H1 (cell line): ENCODE measurements at places on chromosomes 2 and 18.

GRCh38 chr2:95306336-95306895 lies 9.3 kb downstream of the KCNIP3 start:
- no peak overlapping the region for H3K27ac ChIP-seq
- no peaks in the 10 kb centered on the region for H3K4me1 ChIP-seq
- H3K36me3 ChIP-seq = no peaks in the 10 kb centered on the region
- DNase-seq = no peak
- H3K27me3 ChIP-seq = no peaks in the 10 kb centered on the region

- H3K27ac ChIP-seq = no peak overlapping the region
- peaks cover 66% of the 10 kb centered on the region for H3K36me3 ChIP-seq
- H3K4me1 ChIP-seq = no peaks in the 10 kb centered on the region
- no peak overlapping the region for H3K4me3 ChIP-seq
- DNase-seq = no peak
These were observed 87.8 kb upstream of the EML6 start for GRCh38 chr2:54635554-54636152.

- H3K36me3 ChIP-seq = no peaks in the 10 kb centered on the region; the same call in none of the 2 replicates
- H3K4me1 ChIP-seq = no peaks in the 10 kb centered on the region
- no peak for DNase-seq
These were observed 87.6 kb downstream of the RBBP8 start for GRCh38 chr18:23020555-23021294.

- H3K4me3 ChIP-seq = no peak overlapping the region
- H3K27ac ChIP-seq = no peak overlapping the region
- DNase-seq = no peak
- H3K4me1 ChIP-seq = peaks cover 5% of the 10 kb centered on the region; the same call in 1 of the 2 replicates
These were observed 3.1 kb upstream of the HTR2B start for GRCh38 chr2:231127936-231128335.

- no peaks in the 10 kb centered on the region for H3K36me3 ChIP-seq
- no peak for DNase-seq
- no peaks in the 10 kb centered on the region for H3K4me1 ChIP-seq
- H3K27me3 ChIP-seq = no peaks in the 10 kb centered on the region
- no peak overlapping the region for H3K27ac ChIP-seq
These were observed 199.3 kb downstream of the LTBP1 start for GRCh38 chr2:33146102-33146501.

- H3K27me3 ChIP-seq = no peaks in the 10 kb centered on the region
- no peak overlapping the region for H3K27ac ChIP-seq
- peak; percentile 38 for DNase-seq
- H3K4me3 ChIP-seq = no peak overlapping the region
These were observed 44.1 kb downstream of the TRAPPC12 start for GRCh38 chr2:3423492-3424170.

DNA sequence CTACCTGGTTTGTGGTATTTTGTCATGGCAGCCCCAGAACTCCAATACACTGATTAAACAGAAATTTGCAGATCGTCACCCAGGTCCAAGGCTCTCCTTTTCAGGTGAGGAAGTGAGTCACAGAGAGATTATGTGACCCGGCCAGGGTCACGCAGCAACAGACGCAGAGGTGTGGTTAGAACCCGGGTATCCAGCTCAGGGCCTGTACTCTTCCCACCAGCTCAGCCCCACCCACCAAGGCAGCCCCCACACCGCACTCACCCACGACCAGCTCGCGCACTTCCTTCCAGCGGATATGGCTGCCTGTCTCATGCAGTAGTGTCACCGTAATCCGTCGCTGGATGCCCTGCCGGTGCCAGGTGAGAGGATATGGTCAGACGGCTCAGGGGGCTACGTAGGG lies 48.1 kb downstream of the AQP12A start:
- no peak overlapping the region for H3K4me3 ChIP-seq
- DNase-seq = no peak
- H3K27me3 ChIP-seq = no peaks in the 10 kb centered on the region
- no peak overlapping the region for H3K27ac ChIP-seq

GRCh38 chr2:160955578-160955977 lies 204.7 kb upstream of the TANK start:
- H3K4me1 ChIP-seq = no peaks in the 10 kb centered on the region
- DNase-seq = no peak
- H3K27ac ChIP-seq = no peak overlapping the region
- H3K4me3 ChIP-seq = no peak overlapping the region
- H3K27me3 ChIP-seq = no peaks in the 10 kb centered on the region
